ENCODE measurements at places on chromosomes 13 and 19. TPM values are rescaled to one million over a fixed set of nuclear protein-coding genes. Genes with fewer than 3 reads are reported as not detected.
A peak's percentile ranks its signal among the peaks of the same experiment; 100 is the strongest.

The KLK4 gene
- not detected for total RNA-seq

The PLVAP gene
- 11.1 TPM for total RNA-seq

The JSRP1 gene
- not detected for total RNA-seq

The PRTN3 gene
- not detected for total RNA-seq

DNA sequence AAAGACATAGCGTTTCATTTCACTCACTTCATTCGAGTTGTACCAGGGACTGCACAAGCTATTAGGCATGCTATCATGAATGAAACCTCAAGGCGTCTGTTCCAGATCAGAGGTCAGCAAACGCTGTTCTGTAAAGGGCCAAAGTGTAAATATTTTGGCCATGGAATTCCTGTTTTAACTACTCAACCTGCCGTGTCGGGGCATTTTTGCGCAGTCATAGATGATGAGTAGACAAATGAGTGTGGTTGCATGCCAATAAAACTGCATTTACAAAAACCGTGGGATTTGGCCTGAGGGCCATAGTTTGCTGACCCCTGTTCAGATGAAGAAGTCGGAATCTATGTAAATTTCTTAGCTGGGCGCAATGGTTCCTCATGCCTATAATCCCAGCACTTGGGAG, 6.5 kb downstream of the INSR start:
- DNase-seq = no peak

DNA sequence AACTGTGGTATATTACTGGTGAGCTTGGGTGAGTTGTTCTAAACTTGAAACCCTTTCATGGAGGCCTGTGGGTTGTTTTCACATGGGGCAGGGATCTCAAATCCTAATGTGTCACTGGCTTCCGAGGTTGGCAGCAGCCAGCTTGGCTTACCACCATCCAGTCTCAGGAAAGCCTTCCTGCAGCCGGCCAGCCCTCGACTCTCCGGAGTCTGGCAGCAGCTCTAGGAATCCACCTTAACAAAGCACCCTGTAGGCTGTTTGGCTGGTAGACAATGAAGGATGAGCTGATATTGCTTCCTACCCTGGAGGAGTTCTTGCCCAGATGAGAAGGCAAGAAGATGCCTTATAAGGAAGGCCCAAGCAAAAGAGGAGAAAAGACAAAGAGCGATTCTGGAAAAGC, 188.3 kb downstream of the KLF12 start:
- DNase-seq = peak; percentile 37

- DNase-seq = no peak
Measured at GRCh38 chr19:51135986-51136762, 5.9 kb upstream of the SIGLEC7 start.
